ENCODE measurements at places on chromosomes 3 and 15. TPM values are rescaled to one million over a fixed set of nuclear protein-coding genes. Genes with fewer than 3 reads are reported as not detected.

The CISH gene
- 12.6 TPM for total RNA-seq

The DLEC1 gene
- 0.09 TPM for total RNA-seq

The SLC35G2 gene
- 2.1 TPM for total RNA-seq

The FRMD4B gene
- 9.8 TPM for total RNA-seq

The ZNF774 gene
- total RNA-seq, result 4.5 TPM

The FBXW12 gene
- not detected for total RNA-seq

The MAPKAPK3 gene
- total RNA-seq, result 248 TPM

The CHDH gene
- 0.99 TPM for total RNA-seq

The PRICKLE2 gene
- 7.8 TPM for total RNA-seq

The TTC23 gene
- total RNA-seq, result 16.8 TPM

The GOLGA8K gene
- total RNA-seq, result 0.20 TPM

The HGD gene
- total RNA-seq, result 0.62 TPM

The SPATA12 gene
- total RNA-seq, result not detected

The ZDHHC19 gene
- total RNA-seq, result not detected

The RNU5B-1 gene
- total RNA-seq, result 18.6 TPM

The ATP1B3 gene
- 46.1 TPM for total RNA-seq

The SPTBN5 gene
- 1.5 TPM for total RNA-seq

The OSTN gene
- total RNA-seq, result not detected

The CELSR3 gene
- total RNA-seq, result 0.12 TPM

The CP gene
- total RNA-seq, result 2.7 TPM

The SERPINI2 gene
- not detected for total RNA-seq

The KIF23 gene
- total RNA-seq, result 2.1 TPM

The DOCK3 gene
- total RNA-seq, result 4.1 TPM

The CAPN3 gene
- total RNA-seq, result 2.8 TPM

The IP6K2 gene
- 29.2 TPM for total RNA-seq

The SLC9C1 gene
- 2.1 TPM for total RNA-seq

The GOLGA8M gene
- total RNA-seq, result 2.6 TPM

The PGBD4 gene
- 1.9 TPM for total RNA-seq

The MGA gene
- 27.3 TPM for total RNA-seq

The ALG1L2 gene
- total RNA-seq, result not detected

The CHRM5 gene
- not detected for total RNA-seq

The RLBP1 gene
- not detected for total RNA-seq

The LTK gene
- total RNA-seq, result 0.37 TPM

The VGLL4 gene
- 24.0 TPM for total RNA-seq

The CTXN2 gene
- total RNA-seq, result not detected

The CTNNB1 gene
- 301 TPM for total RNA-seq

The COMMD2 gene
- total RNA-seq, result 9.9 TPM

The PPP1R14D gene
- total RNA-seq, result not detected

The B3GALNT1 gene
- total RNA-seq, result 44.2 TPM

The FGD5 gene
- total RNA-seq, result 14.3 TPM

The SCN5A gene
- 133 TPM for total RNA-seq

The GOLGA8R gene
- 3.1 TPM for total RNA-seq

The MOBP gene
- total RNA-seq, result not detected

The EFCAB12 gene
- not detected for total RNA-seq

The SH3GL3 gene
- total RNA-seq, result 0.91 TPM

The SENP2 gene
- 40.3 TPM for total RNA-seq

The TRAIP gene
- total RNA-seq, result 0.37 TPM

The PP2D1 gene
- total RNA-seq, result not detected

The TMEM212 gene
- not detected for total RNA-seq

The NR2E3 gene
- total RNA-seq, result not detected

The FRMD5 gene
- 82.5 TPM for total RNA-seq

The GOLGA8S gene
- total RNA-seq, result not detected

The ST3GAL6 gene
- total RNA-seq, result 91.1 TPM

The ASB14 gene
- 3.7 TPM for total RNA-seq

The UBXN7 gene
- 10.3 TPM for total RNA-seq

The CCDC191 gene
- 2.5 TPM for total RNA-seq

The FOXB1 gene
- not detected for total RNA-seq

All from heart left ventricle (tissue), 16 donors.